Activated CD4-positive, alpha-beta T cell treated with anti-CD3 and anti-CD28 coated beads, Interleukin-2, amount 50 U/mL, for 48 hours (primary cell): ENCODE measurements at places on chromosomes 12 and 14.

DNA sequence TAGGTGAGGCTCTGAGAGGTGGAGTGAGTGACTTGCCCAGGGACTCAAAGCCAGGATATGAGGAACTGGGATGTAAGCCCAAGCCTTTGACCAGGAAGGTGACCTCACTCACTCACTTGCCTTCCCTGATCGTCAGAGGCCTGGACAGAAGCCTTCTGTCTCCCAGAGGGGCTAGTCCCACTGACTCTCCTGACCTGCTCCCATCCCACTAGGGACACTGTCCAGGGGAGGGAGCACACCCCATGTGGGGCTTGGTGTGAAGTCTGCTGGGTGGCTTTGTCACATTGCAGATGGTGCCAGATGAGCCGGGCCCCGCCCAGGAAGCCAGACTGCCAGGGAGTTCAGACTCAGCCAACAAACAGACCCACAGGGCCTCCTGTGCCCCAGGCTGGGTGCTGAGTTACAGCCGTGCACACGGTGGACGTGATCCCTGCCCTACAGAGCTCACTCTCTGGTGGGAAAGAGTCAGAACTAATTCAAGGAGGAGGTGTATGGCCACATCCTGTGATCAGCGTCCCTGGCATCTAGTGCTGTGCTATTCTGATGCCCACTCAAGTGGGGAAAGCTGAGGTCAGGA, 28.3 kb downstream of the MMAB start:
- peak; percentile 7 for DNase-seq

GRCh38 chr12:10030446-10030845, at the start of gene CLEC9A:
Gene CLEC9A (plus strand): TSS chr12:10030682. CDS start chr12:10052688, 22,006 bp downstream.
- DNase-seq, result no peak

DNA sequence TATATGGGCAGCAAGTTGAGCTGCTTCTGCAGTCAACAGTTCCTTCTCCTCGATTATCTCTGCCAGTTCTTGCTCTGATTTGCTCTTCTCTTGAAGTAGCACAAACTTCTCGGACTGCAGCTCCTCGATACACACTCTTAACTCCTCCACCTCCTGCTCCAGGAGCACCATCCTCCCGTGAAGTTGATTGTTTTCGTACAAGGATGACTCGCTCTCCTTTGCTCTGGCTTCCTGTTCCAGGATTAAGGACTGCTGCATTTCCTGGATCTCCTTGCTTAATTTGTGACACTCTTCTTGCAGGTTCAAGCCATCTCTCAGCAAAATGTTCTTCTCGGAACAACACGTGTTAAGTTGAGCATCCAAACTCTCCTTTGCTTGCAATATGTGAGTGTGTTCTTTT, 56.2 kb upstream of the VPS33A start:
- DNase-seq, result no peak

GRCh38 chr14:36664322-36665193, 2.9 kb downstream of the PAX9 start:
- no peak for DNase-seq

DNA sequence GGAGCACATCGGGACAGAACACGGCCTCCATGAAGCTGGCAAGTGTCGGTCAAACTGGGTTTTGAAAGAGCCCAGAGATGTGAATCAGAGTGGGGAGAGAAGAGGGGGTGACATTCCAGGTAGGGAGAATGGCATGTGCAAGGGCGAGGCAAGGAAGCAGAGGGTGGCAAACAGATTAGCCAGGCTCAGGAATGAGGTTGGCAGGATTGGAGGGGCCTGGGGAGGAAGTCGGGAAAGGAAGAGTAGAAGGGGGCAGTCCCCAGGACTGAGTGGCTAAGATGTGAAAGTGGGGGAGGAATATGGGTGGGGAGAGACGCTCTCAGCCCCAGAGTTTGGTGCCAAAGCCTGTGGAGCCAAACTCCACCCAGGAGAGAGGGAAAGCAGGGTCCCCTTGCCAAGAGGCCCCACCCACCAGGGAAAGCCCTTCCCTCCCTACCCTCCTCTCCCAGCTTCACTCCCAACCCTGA, 5.5 kb upstream of the HDAC7 start:
- DNase-seq, result no peak

- no peak for DNase-seq
These were observed 599.9 kb downstream of the SOX5 start for GRCh38 chr12:23349564-23349963.

- no peak for DNase-seq
These were observed 235.9 kb downstream of the ERC1 start for GRCh38 chr12:1226951-1227350.

DNA sequence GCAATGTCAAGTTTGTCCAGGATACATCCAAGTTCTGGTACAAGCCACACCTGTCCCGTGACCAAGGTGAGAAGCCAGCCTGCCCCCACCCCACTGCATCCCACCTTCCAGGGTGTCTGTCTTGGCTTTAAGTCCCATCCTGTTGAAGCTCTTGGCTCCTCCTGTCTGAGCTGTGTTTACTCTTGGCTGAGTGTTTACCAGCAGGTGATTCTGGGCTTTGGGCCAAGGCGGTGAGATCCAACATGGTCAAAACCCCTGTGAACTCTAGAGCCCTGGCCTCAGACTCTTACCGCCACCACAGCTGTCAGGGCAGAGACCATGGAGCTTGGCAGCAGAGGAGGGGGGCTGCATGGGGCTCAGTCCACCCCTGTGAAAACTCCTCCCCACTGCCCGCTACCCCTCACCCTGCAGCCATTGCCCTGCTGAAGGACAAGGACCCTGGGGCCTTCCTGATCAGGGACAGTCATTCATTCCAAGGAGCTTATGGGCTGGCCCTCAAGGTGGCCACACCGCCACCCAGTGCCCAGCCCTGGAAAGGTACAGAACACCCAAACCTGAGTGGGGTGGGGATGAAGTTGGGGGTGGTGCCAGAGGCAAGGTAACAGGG, 11.6 kb downstream of the TNS2 start:
- DNase-seq, result no peak

DNA sequence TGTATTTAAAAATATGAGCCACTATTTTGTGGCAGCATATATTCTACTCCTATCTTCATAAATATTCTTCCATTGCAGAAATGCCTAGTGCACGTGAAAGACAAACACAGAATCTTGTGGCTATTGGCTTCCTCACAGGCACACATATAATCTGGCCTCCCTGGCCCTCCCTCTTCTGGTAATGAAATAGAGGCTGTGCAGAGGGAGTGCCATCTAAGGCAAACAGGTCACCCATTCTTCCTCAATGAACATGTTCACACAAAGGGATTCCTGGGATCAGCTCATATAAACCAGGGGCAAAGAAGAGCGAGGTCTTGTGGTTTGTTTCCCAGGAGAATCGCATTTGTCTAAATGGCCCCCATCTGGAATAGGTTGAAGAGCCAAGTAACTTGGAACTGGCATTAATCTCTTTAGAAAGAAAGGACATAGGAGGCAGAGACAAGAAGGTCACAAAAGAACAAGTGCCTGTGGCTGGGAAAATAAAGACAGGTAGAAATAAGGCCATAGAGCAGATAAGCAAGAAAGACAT, 171.6 kb upstream of the PTPRQ start:
- no peak for DNase-seq

DNA sequence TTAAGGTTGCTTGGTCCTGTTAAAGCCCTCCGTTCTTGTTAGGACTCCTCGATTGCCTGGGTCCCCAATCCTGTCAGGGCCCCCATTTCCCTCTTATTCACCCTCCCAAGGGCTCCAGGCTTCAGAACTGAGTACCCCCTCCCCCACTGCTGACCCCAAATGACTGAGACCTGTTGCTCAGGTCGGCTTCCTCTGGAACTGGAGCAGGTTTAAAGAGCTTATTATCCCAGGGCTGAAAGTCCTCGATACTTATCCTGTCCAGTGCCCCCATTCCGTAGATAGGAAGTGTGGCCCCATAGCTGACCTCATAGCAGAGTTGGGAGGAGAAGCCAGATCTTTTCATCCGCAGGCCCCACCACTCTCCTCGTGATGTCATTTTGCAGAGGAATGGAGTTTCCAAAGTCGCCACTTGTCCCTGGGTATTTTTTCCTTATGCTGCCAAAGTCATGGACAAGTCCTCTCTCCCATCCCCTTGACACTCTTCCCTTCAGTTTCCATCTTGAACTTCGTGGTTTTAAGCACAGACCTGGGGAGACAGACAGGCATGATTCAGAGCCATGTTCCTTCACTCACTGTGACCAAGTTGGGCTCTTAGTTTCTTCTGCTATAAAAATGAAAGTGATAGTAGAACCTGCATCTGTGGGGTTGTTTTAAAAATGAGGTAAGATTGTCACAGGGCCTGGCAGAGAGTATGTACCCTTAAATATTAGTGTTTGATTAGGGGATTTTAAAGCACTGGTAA, 1.2 kb downstream of the USP30 start:
- peak; percentile 30 for DNase-seq

- no peak for DNase-seq
These were observed 7.0 kb downstream of the MTHFD1 start for GRCh38 chr14:64394977-64395633.

- DNase-seq, result no peak
These were observed 4.8 kb upstream of the PLEKHH1 start for GRCh38 chr14:67528276-67528675.

- no peak for DNase-seq
These were observed 24.4 kb upstream of the CCDC175 start for GRCh38 chr14:59601056-59601455.

DNA sequence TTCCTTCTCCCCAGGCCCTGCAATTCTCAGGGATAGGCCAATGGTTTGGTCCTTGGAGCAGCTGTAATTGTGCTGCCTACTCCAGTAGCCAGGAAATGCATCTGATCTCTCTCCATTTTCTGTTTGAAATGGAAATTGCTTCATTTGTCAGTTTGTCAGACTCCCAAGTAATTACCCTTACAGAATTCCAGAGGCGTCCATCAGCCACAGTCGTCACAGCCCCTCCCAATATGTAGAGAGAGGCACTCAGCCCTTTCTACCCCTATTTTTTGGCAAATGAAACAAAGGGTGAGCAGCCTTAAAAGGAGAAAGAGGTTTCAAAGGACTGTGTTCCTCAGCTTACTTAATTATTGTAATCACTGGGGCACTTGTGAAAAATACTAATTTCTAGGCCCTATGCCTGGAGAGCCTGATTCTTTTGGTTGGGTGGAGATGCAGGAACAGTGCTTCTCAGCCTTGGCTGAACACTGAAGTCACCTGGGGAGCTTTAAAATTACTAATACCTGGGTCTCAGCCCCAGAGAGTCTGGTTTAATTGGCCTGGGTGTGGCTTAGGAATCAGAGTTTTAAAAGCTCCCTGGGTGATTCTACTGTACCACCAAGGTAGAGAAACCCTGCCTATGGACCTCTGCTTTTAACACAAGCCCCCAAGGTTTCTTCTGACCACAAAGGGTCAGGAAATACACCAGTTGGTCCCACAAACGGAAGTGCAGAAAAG, 190.0 kb downstream of the EMP1 start:
- DNase-seq, result no peak

DNA sequence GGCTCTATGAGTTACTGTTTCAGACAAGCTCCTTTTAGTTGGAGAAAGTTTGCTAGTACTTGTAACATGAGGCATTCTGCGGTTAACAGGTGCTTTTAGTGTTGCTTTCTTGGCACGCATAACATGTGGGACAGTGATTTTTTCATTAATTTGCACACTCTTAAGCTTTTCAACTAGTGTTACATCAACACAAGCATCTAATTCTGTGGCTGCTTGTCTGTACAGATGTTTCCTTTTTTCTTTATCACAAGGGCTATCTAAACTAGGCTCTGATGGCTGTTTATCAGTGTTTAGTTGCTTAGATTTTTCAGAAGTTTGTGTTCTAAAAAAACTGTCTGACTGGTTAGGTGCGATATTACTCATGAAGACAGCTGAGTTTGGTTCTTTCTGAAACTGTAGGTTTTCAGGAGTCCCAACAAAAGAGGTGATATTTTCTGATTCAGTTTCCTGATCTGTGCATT, 120.1 kb downstream of the RALGAPA1 start:
- DNase-seq, result no peak

GRCh38 chr12:11242656-11243055, 26.9 kb downstream of the PRB3 start:
- DNase-seq, result no peak

- peak; percentile 9 for DNase-seq
These were observed 16.0 kb downstream of the RPS6KL1 start for GRCh38 chr14:74906925-74907521.

- DNase-seq, result no peak
These were observed 965.2 kb downstream of the VRK1 start for GRCh38 chr14:97762386-97762785.

GRCh38 chr12:52496054-52496453, 3.0 kb upstream of the KRT6A start:
- DNase-seq, result no peak

- DNase-seq, result no peak
These were observed 3.9 kb downstream of the MPHOSPH9 start for GRCh38 chr12:123229051-123229450.

DNA sequence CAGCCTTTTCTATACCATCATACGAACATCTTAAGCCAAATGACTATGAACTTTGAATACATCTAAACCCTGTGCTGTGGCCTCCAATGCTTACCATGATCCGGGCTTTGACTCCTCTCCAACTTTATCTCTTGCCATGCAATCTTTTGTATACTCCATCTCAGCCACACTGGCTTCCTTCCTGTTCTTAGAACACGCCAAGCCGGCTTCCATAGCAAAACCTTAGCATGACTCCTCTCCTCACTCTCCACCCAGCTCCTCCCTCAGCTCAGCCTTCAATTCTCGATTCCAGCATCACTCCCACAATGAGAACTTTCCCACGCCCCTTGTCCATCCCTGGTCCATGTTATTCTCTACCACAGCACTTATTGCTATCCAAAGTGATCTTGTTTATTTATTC, 228.3 kb downstream of the NTF3 start:
- no peak for DNase-seq

GRCh38 chr14:63677891-63678379, 36.3 kb upstream of the WDR89 start:
- no peak for DNase-seq

GRCh38 chr12:106332536-106332935, 25.0 kb upstream of the POLR3B start:
- no peak for DNase-seq

DNA sequence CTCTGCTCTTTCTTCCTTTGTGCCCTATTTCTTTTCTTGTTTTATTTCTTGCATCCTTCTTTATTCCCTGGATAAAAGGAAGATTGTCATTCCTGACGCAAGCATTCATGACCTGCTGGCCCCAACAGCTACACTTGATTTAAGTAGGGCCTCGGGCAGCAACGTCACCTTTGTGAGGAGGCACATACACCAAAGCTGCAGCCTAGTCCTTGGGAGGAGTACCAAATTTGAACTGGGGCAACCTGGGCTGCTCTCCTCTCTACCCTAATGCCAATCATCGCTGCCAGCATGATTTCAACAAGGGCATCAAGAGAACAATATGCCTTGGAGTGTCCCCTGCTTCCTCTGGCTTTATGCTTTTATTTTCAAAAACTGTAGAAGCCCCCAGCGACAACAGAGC, 76.4 kb downstream of the C12orf50 start:
- no peak for DNase-seq

DNA sequence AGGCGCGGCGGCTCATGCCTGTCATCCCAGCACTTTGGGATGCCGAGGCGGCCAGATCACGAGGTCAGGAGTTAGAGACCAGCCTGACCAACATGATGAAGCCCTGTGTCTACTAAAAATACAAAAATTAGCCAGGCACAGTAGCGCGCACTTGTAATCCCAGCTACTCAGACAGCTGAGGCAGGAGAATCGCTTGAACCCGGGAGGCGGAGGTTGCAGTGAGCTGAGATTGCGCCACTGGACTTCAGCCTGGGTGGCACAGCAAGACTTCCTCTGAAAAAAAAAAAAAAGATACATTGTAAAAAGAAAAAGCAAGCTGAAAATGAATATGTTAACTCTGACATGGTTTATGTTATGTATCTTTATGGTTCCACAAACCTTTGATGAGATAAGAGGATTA, 33.6 kb downstream of the RPGRIP1 start:
- DNase-seq, result no peak

GRCh38 chr12:6530576-6531260, 3.6 kb upstream of the GAPDH start:
- no peak for DNase-seq

- DNase-seq, result no peak
These were observed 41.8 kb downstream of the SMOC1 start for GRCh38 chr14:69921052-69921451.
